ENCODE measurements at places on chromosomes 1 and 21.
A peak's percentile ranks its signal among the peaks of the same experiment; 100 is the strongest.

GRCh38 chr21:44766014-44766817, 35.4 kb downstream of the UBE2G2 start:
- no peak for DNase-seq

DNA sequence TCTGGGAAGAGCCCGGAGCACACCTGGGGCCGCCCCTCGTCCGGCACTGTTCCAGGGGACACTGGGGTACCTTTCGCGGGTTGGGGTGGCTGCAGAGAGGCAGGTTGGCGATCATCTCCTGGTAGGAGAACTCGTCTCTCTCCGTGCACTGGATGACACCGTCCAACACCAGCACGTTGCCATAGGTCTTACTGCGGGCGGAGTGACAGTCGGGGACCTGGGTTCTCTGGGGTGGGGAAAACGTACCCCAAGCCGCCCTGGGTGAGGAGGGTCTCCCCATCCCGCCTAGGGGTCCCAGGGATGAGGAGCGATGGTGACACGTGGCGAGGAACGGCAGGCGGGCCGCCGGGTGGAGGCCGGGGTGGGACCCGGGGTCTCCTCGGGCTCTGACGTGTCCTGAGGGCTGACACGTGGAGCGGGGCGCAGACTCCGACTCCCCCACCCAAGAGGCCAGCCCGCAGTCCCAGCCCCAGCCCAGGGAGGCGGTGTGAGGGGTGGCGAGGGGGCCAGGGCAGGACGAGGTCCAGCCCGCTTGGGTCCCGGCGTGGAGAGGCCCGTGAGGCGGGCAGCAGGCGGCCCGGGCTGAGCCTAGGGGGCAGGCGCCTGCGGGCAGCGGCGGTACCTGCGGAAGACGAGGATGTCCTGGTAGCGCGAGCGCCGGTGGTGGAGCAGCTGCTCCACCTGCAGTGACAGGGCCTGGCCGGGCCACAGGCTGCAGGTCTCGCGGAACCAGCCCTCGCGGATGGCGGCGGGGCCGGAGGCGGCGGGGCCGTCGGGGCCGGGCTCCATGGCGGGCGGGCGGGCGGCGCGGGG, 457 bp downstream of the SRM start:
- DNase-seq = no peak

GRCh38 chr1:94855307-94855700, 35.1 kb downstream of the SLC44A3 start:
- DNase-seq = no peak

DNA sequence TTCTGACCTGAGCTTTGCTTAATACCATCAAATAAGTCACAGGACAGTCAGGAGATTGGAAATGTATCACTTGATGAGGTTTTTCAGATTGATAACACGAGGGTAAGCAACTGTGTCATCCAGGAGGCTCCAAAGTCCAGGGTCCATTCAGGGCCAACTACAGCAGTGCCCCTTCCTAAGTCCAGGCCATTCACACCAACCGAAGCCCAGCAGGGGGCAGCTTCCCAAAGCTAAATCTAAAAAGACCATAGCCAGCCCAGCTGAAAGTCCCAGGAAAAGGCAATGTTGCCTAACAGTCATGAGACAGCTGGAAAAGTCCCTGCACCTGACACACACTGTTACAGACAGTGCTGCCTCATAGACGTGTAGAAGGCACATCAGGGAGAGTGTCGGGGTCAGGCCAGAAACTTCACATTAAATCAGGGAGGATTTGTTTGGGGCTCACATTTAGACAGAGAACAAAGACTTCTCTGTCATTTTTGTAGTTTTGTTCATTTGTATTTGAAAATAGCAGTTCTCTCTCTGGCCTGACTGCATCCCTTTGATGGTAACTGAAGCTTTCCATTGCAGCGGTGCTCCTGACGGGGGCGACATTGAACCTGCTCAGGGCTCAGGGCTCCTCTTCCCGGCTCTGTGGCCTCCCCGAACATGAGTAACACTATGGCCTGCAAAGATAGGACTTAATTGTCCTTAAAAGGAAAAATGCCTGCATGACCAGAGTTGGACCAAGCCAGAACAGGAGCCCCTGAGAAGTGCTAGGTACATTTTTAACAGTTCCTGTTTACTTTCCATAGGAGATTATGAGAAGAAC, 200.4 kb downstream of the NRIP1 start:
- DNase-seq = peak; percentile 70

- no peak for DNase-seq
These were observed 4.6 kb downstream of the GPSM2 start for GRCh38 chr1:108881369-108881768.

- DNase-seq = peak; percentile 42
These were observed 6.0 kb downstream of the TEX35 start for GRCh38 chr1:178518894-178519293.

GRCh38 chr1:33473900-33474299, 1.5 kb downstream of the ZSCAN20 start:
- DNase-seq = no peak

DNA sequence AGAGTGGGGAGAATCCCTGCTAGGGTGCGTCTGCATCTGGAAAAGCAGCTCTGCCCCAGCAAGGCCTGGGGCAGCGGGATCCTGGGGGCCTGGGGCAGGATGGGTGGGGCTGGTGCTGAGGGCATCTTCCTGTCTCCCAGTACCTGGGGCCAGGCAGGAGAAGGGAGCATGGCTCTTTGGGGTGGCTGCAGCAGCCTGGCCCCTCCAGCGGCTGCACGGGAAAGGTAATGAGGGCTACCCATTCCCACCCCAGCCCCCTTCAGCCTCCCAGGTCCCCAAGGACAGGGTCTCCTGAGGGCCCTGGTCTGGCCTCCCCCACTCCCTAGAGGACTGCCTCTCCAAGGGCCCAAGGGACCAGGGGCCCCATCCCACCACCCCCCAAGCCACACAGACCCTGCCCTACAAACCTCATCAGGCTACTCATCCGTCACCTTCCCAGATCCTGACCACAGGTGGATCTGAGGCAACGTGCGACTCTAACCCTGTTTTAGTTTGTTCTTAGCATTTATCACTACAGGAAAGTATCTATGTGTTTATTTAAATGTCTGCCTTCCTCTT, 910 bp upstream of the ANKRD65 start:
- no peak for DNase-seq

DNA sequence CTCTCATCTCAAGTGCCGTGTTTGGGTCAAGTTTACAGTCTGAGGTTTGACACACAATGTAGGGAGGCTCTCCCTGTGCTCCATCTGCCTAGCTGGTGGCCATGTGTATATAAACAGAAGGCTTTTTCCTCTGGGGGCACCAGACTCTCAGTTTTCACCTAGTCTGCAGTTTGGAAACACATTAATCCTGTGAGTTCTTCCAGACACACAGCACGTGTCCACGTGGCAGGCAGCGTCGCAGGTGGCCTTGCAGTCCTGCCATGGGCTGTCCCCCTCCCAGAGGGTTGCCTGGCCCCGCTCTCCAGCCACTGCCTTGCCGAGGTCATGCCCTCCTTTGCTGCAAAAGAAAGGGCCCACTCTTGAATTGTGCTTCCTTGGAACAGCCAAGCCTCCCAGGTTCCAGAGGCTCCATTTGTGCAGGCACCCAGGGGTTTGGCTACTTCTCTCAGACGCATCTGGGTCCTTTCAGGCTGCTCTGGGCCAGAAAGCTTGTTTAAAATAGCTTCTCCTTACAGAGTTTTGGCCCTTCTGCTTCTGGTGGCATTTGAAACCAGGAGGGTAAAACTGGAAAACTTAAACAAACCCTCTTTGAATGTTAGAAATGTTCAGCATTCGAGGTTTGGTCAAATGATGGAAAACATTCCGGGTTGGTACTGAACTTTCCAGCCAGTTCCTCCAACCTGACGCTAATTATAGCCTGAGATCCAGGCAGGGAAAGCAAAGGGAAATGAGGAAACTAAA, 4.4 kb upstream of the RUNX1 start:
- peak; percentile 73 for DNase-seq
